ENCODE measurements at places on chromosomes 4 and X.

- DNase-seq = no peak
These were observed 23.9 kb upstream of the APLN start for GRCh38 chrX:129678614-129679195.

GRCh38 chrX:37863728-37864127 lies 16.4 kb upstream of the DYNLT3 start:
- DNase-seq = no peak

DNA sequence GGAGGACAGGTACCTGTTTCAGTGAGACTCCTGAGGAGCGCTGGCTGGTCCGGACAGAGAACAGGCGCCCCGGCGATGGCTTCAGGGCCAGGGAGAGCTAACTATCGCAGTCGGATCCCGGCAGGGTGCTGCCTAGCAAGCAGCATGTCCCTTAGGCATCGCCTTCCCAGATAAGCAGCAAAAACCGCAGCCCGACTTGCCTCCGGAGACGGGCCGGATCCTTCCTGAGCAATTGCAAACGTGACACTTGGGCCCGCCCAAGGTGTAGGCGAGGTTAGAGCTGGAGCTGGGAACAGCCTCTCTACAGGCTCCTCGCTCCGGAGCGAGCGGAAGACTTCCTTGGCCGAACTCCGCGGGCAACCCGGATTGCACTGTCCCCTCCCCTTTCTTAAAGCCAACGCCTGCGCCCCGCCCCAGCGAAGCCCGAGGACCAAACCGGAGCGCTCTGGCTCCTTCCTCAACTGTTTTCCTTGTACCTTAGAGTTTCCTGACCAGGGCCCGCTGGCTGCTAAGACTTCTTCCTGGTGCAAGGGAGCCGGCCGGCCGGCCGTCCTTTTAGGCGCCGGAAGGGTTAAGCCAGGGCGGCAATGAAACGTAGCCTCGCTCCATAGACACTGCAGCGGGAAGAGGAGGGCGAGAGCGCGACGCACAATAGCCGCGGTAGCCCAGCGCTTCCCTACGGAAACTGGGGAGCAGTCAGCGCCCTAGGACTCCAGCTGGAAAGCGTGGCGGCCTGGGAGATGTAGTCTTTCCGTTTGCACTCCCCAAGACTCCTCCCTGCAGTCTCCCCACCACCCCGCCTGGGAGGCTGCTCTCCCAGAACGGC lies at the start of gene OPHN1:
TSS of gene OPHN1 (minus strand) at position 341 of the 826 bp plus-strand sequence. CDS start 475 bp downstream, outside the sequence.
- peak; percentile 75 for DNase-seq

DNA sequence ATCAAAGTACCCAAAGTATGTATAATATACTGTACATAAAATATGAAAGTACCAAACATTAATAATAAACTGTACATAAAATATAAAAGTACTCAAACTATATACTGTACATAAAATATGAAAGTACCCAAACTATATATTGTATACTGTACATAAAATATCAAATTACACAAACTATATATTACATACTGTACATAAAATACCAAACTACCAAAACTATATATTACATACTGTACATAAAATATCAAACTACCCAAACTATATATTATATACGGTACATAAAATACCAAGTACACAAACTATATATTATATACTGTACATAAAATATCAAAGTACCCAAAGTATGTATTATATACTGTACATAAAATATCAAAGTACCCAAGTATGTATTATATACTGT lies 723.7 kb downstream of the CWH43 start:
- no peak for DNase-seq

DNA sequence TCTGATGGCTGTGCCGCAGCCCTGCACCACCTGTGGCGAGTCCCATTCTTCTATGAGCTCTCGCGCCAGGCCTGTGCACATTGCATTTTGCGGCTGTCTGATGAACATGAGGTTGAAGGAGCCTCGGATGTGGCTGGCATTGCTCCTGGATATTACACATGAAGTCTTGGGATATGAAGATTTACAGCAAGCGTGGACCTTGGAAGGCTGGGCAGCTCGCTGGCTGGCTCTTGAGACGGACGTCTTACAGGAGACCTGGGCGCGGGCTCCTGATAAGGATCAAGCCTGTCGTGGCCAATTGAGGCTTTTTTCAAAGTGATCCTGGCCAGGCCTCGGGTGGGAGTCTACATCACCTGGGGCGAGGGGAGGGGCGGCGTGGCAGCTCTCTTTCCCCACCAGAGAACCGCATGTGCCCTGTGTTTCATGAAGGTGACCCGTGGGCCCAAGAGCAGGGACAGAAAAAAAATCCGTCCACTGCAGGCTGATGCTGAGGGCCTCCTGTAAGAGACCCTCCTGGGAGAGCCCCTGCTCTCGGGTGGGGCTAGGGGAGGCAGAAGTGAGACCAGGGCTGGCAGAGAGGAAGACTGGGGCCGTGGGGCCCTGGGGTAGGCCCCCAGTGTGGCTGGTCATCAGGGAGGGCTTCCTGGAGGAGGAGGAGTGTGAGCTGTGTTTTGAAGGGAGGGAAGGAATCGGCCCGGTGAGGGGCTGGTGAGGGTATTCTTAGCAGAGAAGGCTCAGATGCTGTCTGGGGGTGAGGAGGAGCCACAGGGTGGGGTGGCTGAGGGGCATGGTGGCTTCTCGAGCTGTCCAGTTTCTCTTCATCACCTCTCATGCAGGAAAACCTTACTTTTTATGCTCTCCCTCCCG lies 23.6 kb downstream of the CPZ start:
- no peak for DNase-seq

DNA sequence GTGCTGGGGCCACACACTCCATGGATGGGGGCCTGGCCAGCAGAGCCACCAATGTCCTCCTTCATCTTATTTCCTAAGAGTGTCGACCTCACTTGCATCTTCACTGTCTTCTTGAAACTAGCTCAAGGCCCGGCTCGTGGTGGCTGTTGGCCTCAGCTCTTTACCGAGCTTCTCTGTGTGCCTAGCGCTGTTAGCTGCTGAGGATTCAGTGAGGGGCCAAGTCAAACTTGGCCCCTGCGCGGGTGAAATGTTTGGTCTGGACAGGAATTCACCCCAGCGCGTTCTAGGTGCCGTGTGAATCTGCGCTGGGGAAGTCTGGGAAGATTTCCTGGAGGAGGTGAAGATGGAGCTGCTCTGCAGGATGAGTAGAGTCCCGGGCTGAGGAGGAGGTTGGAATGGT lies 8.5 kb downstream of the SORCS2 start:
- no peak for DNase-seq

DNA sequence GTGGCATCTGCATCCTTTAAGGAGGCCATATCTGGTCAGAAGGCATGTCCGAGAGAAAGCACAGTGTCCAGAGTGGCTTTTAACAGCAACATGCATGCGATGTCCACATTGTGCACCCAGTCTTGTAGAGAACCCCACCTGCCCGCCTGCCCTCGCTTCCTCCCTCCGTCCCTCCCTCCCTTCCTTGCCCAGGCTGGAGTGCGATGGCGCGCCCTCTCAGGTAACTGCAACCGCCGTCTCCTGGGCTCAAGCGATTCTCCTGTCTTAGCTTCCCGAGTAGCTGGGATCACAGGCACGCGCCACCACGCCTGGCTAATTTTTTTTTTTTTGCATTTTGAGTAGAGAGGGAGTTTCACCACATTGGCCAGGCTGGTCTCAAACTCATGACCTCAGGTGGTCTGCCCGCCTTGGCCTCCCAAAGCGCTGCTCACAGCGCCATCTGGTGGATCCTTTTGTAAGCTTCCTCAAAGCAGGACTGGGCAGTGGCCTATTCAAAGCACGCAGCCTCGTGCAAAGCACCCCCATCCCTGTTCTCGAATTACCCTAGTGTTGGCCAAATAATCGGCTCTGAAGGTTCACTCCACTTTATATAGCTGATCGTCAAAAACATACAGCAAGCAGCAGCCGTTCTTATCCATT lies 15.0 kb downstream of the BRCC3 start:
- peak; percentile 34 for DNase-seq

DNA sequence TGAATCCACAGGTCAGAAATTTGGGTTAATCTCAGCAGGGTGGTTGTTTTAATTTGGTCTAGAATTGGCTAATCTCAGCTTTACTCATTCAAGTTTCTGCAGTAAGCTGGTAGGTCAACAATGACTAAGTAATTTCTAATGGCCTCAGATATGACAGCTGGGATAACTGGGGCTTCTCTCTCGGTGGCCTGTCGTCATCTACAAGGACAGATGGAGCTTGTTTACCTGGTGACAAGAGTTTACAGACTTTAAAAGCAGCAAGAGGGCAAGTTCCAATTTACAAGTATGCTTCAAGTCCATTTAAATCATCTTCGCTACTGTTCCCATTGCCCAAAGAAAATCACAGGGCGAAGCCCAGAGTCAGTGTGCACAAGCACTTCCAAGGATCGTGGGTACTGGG lies 453.9 kb downstream of the PDHA2 start:
- no peak for DNase-seq

GRCh38 chrX:138917781-138918180 lies 206.3 kb upstream of the FGF13 start:
- DNase-seq = no peak

DNA sequence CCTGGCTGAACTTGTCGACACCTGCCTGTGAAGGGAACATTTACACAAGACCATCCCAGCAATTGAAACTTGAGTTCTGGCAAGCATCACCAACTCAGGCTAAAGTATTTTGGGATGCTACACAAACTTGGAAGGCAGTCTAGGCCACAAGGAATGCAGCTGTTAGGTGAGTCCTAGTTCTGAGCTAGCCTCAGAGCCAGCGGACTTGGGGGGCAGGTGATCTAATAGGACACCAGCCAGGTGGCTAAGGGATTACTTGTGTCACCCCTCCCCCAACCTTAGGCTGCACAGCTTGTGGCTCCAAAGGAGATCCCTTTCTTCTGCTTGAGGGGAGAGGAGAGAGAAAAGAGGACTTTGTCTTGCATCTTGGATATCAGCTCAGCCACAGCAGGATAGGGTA lies 62.3 kb upstream of the DKK2 start:
- no peak for DNase-seq

DNA sequence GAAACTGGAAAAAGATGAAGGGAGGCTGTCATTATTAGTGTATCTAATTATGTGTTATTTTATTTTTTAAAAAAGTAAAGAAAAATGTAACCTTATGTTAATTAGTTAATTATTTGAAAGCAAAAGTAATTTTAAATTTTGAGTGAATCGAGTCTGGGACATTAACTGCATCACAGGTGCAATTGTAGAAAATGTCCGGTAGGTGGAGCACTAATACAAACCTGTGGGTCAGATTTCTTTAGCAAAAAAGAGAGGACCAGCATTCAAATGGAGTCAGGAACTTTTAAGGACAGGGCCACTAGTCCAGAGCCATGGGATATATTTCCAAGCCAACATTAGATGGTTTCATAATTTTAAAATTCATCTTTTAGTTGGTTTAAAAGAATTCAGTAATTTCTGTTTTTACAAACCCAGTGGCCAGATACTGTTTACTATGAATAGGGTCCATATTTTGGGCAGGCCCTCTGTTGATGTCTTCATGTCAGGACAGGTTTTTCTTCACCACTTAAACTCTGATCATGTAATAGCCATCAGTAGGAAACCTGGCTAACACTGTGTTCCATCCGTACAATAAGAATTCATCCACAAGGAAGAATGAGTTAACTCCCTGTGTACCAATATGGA lies 27.2 kb downstream of the BST1 start:
- peak; percentile 53 for DNase-seq

- DNase-seq = no peak
These were observed 39.3 kb downstream of the IL1RAPL1 start for GRCh38 chrX:28626515-28626914.

- DNase-seq = no peak
These were observed 65.2 kb upstream of the FAM47B start for GRCh38 chrX:34877436-34877835.

DNA sequence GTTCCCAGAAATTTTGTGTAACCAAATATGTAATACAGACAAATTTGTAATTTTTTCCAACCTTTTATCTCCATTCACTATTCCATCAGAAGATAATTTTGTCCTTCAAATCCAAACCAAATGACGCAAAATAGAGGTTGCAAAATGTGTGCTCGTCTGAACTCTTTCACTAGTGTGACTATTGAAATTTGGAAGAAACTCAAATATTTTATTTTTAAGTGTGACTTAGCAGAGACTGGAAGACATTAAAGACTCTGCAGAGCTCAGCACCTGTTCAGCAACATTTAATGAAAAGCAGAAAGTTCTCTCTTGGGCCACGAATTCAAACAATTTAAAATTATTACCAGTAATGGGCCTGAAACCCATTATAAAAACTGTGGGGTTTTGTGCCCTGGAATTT lies 30.0 kb upstream of the APELA start:
- DNase-seq = no peak

GRCh38 chr4:85147481-85148076 lies 181.1 kb upstream of the WDFY3 start:
- peak; percentile 62 for DNase-seq

DNA sequence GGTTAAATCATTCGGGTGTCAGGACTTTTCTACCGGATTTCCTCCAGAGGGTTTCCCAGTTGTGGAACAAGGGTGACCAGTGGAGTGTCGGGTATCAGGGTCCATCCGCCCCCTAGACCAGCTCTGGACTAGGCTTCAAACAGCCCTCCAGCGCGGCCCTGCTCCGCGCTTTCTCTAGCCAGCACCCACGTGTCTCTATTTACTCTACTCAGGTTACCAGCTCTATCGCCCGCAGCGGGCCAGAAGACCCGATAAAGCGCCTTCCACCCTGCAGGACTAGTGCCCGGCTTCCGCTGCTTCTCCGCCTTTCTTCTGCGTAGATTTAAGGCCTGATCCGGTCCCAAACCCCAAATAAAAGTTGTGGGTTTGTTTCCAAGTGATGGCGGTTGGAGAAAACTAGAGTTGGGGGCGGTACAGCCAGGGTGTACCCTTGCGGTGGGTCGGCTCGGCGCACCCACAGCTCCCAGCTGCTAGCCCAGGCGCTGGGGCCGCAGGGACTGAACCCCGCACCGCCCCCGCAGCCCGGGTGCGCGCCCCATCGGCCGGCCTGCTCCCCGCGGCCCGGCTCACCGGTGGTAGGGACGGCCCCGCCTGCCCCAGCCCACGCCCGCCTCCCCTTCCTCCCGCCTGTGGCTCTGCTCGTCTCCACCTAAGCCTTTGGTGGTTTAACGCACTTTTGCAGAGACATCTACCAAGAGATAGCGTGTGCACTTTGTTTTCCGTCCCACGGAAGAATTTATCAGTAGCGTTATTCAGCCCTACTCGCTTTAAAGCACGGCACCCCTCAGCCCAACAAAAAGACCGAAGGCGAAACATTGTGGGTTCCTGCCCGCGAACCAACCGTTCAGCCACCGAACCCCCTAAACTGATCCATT lies 2.1 kb downstream of the LEF1 start:
- DNase-seq = no peak

DNA sequence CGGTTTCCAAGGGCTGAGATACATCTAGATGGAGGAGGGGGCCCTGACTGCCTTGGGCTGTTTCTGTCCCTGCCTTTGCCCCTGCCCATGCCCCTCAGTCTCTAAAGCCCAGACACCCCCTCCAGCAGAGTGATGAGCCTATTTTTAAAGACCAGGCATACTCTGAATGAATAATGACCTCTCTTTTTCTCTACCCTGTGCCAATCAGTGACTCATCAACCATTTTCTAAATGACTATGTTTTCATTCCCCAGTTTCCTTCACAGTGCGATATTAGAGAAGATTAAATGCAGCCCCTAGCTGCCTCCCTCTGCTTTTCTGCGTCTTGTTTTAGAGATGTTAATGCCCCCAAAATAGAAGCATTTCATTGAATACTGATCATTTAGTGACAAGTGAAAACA lies 15.5 kb upstream of the NHS start:
- DNase-seq = no peak

- no peak for DNase-seq
These were observed 100.0 kb upstream of the STX18 start for GRCh38 chr4:4641661-4642495.

- DNase-seq = no peak
These were observed 124.5 kb upstream of the ARSJ start for GRCh38 chr4:114103908-114104307.
